ENCODE measurements at places on chromosomes 2 and 18. TPM values are rescaled to one million over a fixed set of nuclear protein-coding genes. Genes with fewer than 3 reads are reported as not detected.

DNA sequence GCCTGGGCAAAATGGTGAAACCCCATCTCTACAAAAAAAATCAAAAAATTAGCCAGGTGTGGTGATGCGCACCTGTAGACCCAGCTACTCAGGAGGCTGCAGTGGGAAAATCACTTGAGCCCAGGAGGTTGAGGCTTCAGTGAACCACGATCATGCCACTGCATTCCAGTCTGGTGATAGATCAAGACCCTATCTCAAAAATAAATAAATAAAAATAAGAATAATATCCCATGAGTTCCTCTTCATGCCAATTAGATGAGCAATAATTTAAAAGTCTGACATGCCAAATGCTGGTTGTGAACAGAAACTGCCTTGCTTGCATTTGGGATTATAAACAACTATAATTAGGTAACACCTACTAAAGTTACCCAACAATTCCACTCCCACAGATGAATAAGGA, 22.1 kb upstream of the ANKRD44 start:
- DNase-seq: no peak

DNA sequence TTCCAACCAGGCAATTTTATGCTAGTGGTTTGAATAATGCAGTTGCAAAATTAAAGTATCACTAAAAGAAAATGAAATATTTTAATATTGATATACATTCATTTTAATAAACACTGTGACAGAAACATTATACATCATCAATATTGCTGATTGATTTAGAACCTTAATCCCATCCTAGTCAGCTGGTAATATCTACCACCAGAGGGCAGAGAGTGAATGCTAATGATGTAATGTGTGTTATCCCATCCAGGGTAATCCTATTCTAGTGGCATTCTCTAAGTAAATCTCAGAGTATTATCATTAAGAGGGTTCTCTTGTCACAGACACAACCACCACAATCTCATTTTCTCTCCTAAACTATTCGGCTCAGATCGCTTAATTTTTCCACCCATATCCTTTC, 477.4 kb downstream of the CPS1 start:
- DNase-seq: no peak

GRCh38 chr2:28357055-28357454, 35.6 kb upstream of the FOSL2 start:
- DNase-seq: no peak

DNA sequence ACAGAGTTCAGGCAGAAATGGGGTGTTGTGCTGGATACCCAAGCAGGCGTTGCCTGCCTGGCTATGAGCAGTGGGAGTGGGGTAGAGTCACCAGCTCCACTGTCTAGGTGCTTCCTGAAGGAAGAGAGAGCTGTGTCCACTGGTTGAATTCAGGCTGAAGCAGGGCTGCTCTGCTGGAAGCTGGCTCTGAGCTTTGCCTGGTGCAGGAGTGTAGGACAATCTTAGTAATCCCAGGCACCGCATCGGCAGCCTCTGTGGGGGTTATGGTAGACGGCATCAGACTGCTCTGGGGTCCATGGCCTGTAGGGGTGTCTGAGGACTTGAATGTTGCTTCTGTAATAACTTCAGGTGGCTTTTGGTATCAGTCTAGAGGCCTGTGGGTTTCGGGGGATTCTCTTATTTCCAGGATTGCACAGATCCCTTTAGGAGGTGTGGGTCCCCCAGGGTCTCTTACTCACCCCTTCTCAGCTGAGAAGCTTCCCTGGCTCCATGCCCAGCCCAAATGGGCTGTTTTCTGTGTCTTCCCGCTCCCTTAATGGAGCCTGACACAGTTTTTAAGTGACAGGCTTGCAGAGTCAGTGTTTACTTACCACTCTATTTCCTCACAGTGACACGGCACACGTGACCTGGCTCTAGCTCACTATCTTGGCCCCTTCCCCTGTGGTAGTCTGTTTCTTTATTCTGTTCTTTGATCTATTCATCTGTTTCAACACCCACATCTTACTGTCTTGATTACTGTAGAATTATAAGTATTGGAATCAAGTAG, 644.3 kb downstream of the CBLN2 start:
- no peak for DNase-seq

GRCh38 chr2:174485788-174486562, 854 bp downstream of the GPR155 start:
- DNase-seq: peak; percentile 56

Gene ERMN
- total RNA-seq: 1.0 TPM

Gene SPP2
- total RNA-seq: not detected

Data from activated CD4-positive, alpha-beta T cell treated with anti-CD3 and anti-CD28 coated beads for 36 hours (primary cell).